Foreskin keratinocyte (primary cell): ENCODE measurements at places on chromosomes 6 and 20. TPM values are rescaled to one million over a fixed set of nuclear protein-coding genes. Genes with fewer than 3 reads are reported as not detected.
A peak's percentile ranks its signal among the peaks of the same experiment; 100 is the strongest.

GRCh38 chr6:28161410-28162079 lies 19.9 kb downstream of the ZKSCAN8 start:
- peak; percentile 47 for DNase-seq

DNA sequence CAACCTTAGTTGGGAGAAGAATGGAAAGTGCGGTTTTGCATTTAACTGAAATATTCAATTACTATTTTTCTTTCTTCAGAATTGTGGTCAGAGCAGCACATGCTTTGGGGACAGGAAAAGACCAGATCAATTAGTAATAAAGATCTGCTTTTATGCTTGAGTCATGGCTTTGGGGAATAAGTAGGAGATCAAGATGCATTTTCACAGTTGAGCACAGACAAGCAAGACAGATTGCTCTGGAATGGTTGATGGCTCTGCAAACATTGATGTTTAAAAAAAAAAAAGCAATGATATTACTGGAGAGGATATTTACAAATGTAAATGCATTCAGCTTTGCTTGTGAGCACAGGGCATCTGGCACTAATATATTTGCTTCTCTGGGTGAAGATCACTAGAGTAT lies 224.4 kb upstream of the SASH1 start:
- no peak for DNase-seq

- DNase-seq = no peak
Observed at GRCh38 chr20:4603724-4604123, 118.0 kb upstream of the PRND start.

DNA sequence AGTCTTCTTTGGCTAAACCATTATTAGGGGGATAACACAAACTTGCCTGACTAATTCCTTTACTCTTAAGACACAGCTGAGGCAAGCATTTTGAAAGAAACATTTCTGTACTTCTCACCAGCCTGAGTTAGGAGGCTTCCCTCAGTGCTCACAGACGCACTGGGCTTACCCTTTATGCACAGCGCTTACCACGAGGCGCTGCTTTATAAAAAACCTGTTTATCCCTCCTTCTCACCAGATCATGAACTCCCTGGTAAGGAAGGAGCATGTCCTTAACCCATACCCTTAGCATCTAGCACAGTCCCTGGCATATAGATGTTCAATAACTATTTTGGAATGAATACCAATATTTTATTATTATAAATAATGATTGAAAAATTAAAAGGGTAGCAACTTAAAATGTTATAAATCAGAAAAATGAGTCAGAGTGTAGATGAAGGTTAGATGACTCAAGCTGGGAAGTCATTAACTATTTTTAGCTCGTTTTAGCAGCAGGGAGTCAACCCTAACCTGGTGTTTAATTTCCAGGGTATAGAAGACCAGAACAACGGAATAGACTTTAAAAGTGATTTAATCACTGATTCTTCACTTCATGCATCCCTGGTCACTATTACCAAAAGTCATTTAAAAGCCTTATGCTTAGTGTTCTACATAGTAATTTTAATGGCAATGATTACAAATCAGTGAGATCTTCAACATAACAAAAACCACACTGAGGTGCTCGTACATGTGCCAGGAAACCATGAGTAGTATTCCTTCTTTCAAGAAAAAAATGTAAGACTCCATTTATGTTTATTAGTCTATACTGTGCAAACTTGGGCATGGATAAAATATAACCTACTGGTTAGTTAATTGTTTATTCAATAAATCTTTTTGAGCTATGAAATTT lies 4.1 kb upstream of the TPD52L1 start:
- peak; percentile 53 for DNase-seq

DNA sequence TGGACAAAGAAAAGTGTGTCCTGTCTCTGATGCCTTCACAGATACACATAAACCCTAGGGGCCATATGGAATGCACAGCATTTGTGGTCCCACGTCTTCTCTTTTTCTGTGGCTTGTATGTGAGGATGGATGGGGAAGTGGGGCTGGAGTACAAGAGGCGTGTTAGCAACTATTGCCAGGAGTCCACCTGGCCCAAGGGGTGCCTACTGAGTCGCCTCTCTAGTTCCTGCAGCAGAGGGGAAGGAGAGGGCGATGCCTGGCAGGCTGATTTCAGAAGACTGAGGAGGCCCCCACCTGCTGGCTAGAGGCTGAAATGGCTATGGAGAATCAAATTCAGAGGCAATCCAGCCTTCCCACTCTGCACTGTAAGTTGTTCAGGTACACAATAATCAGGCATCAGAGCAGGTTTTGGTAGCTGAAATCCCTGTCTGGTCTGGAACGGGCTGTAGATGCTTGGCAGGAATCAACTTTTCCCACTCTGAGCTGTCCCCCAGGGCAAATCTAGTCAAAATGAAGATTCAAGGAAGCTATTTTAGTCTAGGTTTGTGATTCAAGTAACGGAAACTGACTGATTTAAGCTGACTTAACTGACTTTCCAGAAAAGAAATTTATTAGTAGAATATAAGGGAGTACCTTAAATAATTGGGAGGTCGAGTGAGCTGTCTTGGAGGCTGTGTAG lies 14.9 kb upstream of the PPARD start:
- peak; percentile 38 for DNase-seq

GRCh38 chr6:131741688-131742393 lies 31.0 kb upstream of the CTAGE9 start:
- no peak for DNase-seq

GTSF1L gene
- polyA plus RNA-seq = not detected in 2 replicates

SLC22A2 gene
- not detected in 2 replicates for polyA plus RNA-seq

ELOVL4 gene
- 4.7 and 5.2 TPM in 2 replicates for polyA plus RNA-seq

FOXQ1 gene
- polyA plus RNA-seq = 2.6 and 4.4 TPM in 2 replicates
